NCI-H1436 treated with DMSO at 0.1 percent for 48 hours (cell line): ENCODE measurements at places on chromosomes 5 and 9.
A peak's percentile ranks its signal among the peaks of the same experiment; 100 is the strongest.

GRCh38 chr9:127531676-127532075 is 80.4 kb downstream of the LRSAM1 start:
- DNase-seq = no peak

DNA sequence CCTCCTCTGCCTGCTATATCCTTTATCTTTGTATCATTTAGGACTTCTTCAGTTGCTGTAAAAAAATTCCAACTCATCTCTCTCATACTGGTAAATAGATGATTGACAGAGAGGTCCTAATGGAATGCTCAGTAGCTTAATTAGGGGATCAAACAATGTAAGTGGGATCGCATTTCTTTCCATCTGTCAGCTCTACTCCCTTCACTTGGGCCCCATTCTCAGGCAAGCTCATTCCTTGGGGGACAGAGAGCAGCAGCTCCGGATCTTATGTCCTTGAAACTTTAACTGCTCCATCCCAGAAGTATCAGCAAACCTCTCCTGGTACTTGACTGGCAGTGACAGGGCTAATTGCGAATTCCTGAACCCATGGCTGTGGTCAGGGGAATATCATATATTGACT is 146.7 kb downstream of the YTHDC2 start:
- DNase-seq = no peak

DNA sequence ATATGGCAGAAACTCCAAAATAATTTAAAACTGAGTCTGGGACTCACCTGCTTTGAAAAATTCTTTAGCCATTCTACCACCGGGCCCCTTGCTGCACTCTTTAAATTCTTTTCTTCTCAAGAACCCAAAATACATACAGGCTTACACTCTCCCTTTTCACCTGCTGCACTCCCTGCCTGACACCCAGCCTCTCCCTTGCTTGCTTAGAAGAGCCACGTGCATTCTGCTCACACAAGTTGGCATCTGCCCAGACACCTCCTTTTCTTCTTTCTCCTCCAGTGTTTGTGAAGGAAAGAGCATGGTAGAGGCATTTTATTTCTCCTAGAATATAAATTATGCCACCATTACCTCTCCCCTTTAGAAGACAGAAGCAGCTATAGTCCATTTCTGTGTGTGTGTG is 39.0 kb upstream of the AOPEP start:
- no peak for DNase-seq

GRCh38 chr9:96758845-96759673 is 18.8 kb downstream of the ZNF510 start:
- DNase-seq = no peak

DNA sequence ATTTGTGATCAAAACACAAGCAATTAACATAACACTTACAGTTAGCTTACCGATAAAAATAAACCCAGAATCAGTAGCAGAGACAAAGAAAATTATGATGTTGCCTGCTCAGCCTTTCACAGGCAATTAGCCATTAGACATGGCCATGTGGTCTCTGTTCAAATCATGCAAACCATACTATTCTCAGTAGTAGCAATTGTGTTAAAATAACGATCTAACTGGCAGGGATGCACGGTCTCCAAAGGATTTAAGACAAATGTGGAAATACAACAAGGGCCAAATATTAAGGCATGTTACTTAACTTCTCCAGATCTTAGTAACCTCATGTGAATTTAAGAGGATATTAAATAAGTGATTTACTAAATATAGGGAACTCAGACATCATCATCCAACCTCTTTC is 59.5 kb downstream of the PTBP3 start:
- DNase-seq = no peak

DNA sequence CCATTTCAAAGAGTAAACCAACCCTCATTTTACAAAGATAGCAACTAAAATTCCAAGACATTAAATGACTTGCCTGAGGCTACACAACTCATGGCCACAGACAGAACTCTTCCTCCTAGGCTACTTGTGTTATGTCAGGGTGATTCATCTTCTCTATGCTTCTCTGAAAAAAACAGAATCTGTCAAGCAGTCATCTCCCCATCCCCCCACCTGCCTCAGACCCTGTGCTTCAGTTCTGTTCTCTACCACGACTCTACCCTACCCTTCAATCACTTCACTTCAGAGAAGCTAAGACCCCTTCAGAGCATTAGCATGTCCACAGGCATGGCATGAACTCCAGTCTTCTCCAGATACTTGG is 277.7 kb upstream of the PTGER4 start:
- no peak for DNase-seq

DNA sequence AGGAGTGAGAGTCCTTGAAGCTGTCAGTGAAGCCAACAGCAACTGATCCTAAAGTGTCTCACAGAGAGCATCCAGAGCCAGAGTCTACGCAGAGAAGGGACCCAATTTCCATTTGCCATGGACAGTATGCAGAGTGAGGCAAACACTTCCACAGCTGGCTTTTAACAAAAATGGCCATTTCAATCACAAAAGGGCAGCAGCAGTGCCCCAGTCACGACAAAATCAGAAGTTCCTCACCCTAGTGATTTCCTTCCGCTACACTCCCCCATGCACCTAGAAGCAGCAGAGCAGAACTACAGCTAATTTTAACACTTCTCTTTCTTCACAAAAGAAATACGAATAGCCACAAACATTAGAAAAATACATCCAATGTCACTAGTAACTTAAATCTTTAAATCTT is 27.9 kb downstream of the FBXW11 start:
- DNase-seq = no peak

DNA sequence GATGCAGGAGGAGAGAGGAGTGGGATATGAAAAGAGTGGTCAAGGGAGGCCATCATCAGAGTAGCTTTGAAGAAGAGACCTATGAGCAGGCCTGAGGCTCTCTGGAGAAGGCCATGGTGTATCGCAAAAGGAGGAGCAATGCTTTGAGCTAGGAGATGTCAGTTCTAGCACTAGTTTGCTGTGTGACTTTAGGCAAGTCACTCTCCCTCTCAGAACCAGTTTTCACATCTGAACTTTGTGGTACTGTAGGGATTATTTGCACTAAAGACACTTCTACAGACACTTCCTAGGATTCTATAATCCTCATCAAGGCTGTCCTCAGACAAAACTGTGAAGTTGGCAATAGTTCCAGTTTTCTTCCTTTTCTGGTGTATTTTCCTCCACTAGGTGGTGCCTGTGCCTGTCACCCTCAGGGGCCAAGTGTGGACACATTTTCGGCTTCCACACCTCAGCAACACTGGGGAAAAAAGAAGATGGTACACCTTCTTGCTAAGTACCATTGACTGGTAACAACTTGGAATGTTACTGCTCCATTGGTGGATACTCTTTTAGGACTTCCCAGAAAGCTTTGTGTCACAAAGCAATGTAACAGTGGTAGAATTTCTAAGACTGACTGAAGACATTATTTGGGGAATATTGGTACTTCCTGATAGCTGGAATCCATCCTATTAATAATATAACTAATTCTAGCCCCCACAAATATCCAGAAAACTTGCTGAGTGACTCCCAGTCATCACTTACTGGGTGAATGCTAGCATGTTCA is 9.9 kb downstream of the PAPPA start:
- no peak for DNase-seq

- DNase-seq = peak; percentile 55
Observed at GRCh38 chr9:14165376-14166035, 148.4 kb downstream of the NFIB start.

GRCh38 chr9:38687389-38687842 is 32.5 kb downstream of the FAM240B start:
- no peak for DNase-seq

- no peak for DNase-seq
Observed at GRCh38 chr5:143402553-143403333, 743 bp downstream of the NR3C1 start.

DNA sequence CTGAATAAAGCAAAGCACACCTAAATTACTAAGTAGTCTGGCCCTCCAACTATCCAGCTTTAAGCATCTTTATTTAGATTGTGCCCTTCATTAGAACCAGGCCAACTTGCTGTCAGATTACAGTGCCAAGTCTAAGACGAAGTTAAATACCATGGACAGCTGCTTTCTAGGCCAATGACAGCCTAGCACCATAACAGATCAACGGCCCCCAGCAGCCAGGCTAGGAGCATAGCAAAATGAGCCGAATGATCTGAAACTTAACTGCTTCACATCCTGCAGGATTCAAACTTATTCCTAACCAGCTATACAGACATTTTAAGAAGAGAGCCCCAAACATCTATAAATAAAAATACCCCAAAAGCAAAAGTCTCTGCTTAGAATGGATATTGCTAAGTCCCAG is 6.8 kb downstream of the SLC24A2 start:
- no peak for DNase-seq

DNA sequence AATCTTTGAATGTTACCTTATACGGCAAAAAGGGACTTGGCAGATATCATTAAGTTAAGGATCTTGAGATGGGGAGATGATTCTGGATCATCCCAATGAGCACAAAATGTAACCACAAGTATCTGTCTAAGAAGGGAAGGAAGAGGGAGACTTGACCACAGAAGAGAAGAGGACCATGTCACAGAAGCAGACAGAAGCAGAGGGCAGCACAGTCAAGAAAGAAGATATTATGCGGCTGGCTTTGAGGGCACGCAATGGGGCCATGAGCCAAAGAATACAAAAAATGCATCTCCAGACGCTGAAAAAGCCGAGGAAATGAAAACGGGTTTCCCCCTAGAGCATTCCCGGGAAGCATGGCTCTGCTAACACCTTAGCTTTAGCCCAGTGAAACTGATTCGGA is 225.3 kb downstream of the NR2F1-AS1 start:
- DNase-seq = no peak

DNA sequence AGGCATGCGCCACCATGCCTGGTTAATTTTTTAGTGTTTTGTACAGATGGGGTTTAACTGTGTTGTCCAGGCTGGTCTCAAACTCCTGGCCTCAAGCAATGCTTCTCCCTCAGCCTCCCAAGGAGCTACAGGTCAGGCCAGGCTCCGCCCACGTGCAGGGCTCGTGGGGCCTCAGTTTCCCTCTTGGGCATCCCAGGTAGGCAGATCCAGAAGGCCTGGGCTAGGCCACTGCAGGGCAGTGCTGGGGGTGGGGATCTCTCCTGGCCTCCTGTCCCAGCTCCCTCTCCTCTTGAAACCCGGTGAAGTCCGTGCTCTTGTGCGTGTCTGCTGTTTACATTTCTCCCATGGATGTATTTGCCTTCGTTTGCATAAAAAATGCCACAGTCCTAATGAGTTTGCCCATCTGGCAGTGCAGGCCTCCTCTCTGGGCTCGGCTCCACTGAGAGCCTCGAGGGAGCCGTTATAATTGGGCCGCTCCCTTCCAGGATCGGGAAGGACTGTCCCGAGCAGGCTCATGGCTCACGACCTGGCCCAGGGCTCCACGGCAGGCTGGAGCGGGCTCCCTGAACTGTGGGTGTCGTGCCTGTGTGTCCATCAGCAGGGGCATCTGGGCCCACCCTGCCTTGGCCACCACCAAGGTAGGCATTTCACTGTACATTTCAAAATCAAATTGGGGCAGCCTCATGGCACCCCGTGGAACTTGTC is 52.6 kb upstream of the RUFY1 start:
- no peak for DNase-seq

DNA sequence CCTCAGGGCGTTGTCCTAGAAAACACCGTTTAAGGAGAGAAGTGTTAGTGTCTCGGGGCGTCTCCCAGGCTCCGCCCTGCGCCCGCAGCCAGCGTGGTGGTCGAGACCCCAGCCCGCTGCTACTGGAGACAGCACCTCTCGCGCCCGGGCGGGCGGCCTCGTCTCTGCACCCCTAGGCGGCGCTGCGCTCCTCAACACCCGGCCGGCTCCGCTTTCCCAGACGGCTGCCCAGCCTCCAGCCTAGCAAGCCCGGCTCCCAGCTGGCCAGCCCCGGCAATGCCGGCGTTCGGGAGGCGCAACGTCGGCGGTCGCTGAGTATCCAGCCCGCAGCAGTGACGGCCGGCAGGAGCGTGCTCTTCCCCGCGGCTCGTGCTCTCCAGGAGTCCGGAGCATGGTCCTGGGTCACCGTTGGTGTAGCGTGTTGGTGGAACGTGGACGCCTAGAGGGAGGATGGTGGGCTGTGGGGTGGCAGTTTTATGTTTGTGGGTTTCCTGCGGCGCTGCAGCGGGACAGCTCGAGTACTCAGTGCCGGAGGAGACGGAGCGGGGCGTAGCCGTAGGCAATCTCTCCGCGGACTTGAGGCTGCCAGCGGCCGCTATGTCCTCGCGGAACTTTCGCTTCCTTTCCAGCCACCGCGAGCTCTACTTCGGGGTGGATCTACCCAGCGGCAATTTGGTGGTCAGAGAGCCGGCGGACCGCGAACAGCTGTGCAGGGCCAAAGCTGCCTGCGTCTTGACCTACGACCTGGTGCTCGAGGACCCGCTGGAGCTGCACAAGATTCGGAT is 536 bp downstream of the PCDHAC1 start:
- DNase-seq = no peak

DNA sequence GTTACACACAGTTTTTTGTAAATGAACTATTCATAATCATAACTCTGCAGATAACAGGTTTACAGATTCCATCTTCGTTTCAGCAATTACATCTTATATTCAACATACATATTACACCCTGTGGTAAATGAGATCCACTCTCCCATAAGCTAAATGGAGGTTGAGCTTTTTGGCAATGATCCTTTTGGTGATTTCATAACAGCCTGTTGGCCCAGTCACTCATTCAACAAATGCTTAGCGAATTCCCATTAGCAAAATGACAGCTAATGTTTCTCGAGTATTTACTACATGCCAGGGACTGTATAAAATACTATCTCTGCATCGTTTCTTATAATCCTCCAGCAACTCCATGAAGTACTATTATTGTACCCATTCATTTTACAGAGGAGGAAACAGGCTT is 25.4 kb upstream of the AGXT2 start:
- DNase-seq = no peak

- no peak for DNase-seq
Observed at GRCh38 chr9:29319736-29320513, 1746.6 kb upstream of the C9orf72 start.
